NCI-H460 (cell line): ENCODE measurements at places on chromosomes 12 and 14.

DNA sequence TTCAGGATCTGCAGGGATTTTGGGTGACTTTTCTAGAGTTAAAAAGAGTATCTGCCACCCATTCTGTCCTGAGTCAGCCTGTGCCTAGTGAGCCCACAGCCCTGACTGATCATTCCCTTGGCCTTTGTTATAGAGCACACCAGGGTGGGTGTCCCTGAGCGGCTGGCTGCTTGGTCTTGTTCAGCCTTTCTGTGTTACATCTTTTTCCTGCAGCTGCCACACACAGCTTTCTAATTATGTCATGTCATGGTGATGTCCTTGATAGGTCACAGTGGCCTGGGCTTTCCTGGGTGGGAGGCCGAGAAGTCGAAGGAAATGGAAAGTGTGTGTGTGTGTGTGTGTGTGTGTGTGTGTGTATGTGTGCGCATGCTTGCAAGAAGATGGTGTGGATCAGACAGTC, 293.2 kb upstream of the CRY1 start:
- no peak for DNase-seq

- peak; percentile 56 for DNase-seq
Observed at GRCh38 chr12:43882578-43883178, 46.8 kb downstream of the TMEM117 start.

GRCh38 chr14:27995691-27996090, 770.9 kb upstream of the FOXG1 start:
- no peak for DNase-seq

DNA sequence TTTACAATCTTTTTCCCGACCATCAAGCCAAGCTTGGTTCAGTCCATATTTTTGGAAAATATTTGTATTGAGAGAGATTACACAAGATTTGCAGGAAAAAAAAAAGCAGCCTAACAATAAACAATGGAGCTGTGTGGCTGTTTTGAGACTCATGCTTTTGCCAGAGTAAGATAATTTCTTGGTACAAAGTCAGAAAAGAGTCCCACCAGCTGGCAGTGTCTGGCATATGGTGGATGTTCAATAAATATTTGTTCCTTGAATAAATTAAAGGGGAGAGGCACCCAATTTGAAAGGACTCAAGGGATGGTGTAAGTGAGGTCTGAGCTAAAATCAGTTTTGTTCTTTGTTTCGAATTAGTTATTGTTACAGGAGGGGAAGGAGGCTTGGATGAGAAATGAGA, 78.1 kb upstream of the RPH3A start:
- DNase-seq, result no peak

- DNase-seq, result no peak
Observed at GRCh38 chr12:132246997-132247717, 82.2 kb downstream of the GALNT9 start.

DNA sequence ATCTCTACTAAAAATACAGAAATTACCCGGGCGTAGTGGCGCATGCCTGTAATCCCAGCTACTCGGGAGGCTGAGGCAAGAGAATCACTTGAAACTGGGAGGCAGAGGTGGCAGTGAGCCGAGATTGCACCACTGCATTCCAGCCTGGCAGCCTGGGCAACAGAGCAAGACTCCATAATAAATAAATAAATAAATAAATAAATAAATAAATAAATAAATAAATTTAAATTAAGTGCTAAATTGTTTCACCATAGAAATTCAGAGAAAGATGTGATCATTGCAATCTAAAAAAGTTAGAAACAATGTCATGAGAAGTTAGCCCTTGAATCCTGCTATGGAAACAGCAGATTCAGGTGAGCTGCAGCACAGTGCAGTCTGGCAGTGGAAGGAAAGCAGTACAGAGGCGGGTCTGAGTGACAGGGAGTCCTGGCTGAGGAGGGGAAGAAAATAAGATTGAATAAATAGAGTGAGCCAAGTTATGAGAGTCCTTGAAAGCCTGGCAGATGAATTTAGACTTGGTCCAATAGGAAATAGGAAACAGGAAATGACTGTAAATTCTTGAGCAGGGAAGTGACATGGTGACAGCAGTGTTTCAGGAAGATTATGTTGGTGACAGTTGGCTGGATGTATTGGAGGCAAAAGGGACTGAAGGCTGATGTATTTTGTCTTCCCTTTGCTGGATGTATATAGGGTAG, 241.5 kb downstream of the GXYLT1 start:
- DNase-seq, result no peak

DNA sequence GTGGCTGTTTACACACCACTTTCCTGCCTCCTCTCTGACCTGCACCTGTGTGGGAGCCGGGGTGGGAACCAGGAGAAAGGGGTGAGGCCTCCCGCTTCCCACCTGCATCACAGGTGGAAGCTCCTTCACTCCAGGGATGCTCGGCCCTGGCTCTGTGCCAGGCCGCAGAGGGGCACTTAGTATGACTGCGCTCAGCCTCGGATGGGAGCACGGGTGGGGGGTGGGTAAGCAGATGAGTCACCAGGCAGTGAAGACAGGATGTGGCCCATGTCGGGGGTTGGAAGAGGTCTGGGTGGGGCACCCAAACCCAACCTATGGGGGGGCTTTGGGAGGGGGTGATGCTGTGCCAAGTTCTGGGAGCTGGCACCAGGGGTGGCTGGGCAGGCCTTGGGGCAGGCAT, 7.4 kb upstream of the CYP46A1 start:
- DNase-seq, result no peak

DNA sequence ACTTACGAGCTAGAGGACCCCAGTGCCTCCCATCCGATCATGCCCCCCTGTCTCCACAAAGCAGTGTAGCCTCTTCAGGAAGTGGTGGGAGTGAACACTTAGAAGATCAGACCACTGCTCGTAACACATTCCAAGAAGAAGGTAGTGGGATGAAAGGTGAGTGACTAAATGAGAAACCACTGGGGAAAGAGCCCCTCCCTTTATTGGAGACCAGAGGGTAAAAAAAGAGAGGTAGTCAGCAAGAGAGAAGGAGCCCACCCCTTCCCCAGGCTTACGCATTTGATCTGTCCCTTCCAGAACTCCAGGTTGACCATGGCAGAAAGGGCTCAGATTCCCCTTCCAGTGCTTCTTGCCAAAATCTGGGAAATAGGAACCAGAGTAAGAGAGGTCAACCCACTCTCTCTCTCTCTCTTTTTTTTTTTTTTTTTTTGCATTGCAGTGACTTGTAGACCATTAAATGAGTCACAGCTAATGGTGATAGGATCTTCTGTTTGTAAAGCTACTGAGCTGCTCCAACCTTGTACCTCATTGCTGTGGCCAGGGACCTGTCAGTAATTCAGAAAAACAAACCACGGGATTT, 165.4 kb downstream of the GCH1 start:
- no peak for DNase-seq

GRCh38 chr14:105398726-105399465, 558 bp downstream of the TEX22 start:
- DNase-seq, result no peak

- no peak for DNase-seq
Observed at GRCh38 chr14:99338313-99338712, 66.3 kb upstream of the BCL11B start.

GRCh38 chr12:104180374-104180773, 35.2 kb upstream of the TXNRD1 start:
- no peak for DNase-seq

- DNase-seq, result no peak
Observed at GRCh38 chr14:105069871-105070759, 4.9 kb upstream of the GPR132 start.

GRCh38 chr14:85437148-85437547, 92.8 kb upstream of the FLRT2 start:
- no peak for DNase-seq

GRCh38 chr14:56422703-56423213, 156.8 kb upstream of the TMEM260 start:
- peak; percentile 50 for DNase-seq

DNA sequence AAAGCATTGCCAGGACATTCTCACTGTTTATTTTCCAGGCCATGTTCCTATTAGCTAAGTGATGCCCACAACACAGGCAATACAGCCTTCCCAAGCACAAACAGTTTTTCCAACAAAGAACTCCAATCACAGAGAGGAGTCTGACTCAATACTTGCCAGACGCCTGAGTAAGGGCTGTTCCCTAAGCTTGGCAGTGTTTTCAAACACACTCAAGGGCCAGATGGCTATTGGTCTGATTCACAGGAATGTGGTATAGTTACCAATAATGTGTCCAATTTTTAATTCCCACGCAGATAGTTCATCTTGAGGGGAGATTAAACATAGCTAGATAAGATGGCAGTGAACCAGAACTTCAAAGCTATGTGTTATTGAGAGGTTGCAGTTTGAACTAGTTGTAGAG, 381.0 kb downstream of the SNAPC1 start:
- no peak for DNase-seq

GRCh38 chr12:43292699-43293098, 259.3 kb downstream of the ADAMTS20 start:
- DNase-seq, result no peak

DNA sequence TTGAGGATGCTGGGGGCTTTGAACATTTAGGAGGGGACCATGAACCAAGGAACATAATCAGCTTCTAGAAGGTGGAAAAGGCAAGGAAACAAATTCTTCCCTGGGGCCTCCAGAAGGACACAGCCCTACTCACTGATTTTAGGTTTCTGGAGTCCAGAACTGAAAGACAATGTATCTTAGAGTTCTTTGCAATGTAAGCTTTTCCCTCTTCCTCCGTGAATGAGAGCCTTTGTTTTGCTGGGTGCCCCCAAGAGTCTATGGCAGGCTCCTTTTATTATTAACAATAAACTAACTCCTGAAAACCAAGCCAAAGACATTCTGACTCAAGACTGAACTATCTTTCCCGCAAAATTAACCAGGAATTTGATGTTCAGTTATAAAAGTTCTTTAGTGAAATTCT, 204.1 kb downstream of the STXBP6 start:
- DNase-seq, result no peak

- no peak for DNase-seq
Observed at GRCh38 chr14:100105357-100106169, 40.3 kb downstream of the EVL start.

- no peak for DNase-seq
Observed at GRCh38 chr12:96711364-96711763, 195.7 kb upstream of the NEDD1 start.

GRCh38 chr14:103547455-103547940, 15.0 kb downstream of the BAG5 start:
- no peak for DNase-seq

DNA sequence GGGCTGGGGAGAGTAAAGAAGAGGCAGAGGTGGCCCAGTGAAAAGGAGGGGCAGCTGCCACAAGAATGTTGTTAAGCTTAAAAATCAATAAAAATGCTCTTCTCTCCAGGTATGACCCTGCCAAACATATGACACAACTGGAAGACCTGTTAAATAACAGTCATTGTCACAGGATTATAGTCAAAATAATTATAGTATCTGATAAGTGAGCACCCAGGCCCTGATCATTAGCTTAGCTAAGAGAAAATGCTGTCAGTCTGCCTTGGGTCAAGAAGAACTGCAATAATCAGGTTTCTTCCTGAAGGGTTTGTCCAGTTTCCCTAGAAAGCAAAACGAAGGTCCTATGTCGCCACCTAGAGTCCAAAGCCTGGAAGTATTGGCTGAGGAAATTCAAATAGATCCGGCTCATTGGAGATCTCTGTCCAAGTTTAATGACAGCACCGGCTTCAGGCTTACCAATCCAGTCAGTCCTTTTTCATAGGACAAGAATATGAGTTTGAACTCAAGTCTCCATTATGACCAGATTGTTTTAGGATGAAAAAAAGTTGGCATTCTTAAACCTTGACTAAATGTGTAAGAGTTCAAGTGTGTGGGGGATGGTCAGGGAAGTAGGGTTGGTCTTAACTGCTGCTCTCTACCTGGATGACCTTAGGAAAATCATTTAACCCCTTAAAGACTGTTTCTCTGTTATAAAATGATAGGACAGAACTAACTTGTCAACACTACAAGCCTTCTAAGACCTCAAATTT, 22.5 kb upstream of the NKX2-8 start:
- peak; percentile 87 for DNase-seq

- DNase-seq, result no peak
Observed at GRCh38 chr14:52020866-52021717, 31.7 kb downstream of the RTRAF start.

DNA sequence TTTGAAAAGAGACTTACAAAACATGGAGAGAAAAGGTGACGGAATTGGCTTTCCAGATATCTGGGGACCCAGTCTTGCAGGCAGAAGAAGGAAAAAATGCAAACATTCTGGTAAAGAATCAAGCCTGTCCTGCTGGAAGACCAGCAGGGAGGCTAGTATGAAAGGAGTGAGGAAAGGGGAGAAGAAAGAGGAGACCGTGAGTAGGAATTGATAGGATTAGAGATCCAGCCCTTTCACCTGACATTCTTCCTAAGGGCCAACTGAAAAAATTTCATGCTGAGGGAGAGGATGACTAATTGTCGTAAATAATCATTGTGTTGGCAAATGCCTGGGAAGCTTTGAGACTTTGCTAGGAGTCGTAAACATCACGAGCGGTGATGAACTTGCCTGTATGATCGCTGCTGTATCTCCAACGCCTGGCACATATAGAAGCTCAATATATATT, 12.1 kb downstream of the BHLHE41 start:
- no peak for DNase-seq

DNA sequence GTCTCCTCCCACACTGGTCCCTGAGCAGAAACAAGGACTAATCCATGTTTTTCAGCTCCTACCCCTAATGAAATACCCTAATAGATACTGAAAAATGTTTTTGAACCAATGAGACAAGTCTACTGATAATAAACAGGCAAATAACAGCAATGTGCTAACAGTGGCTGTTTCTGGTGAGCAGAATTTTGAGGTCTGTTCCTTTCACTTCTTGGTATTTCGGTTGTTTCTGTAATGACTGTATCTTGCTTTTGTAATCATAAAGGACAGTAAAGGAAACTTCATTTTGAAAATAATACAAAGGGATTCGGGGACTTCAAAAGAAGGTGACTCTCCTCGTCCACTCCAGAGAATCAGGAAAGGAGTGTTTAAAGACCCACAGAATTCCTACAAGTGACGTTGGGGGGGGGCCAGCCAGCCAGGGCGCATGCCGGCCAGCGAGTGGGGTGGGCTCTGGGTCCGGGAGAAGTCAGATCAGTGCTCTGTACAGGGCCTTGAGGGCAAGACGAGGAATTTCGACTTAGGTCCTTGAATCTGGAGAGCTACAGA, 1.1 kb upstream of the CD9 start:
- DNase-seq, result no peak

GRCh38 chr14:48323665-48324064, 648.3 kb upstream of the MDGA2 start:
- DNase-seq, result no peak

GRCh38 chr14:88815980-88816379, 8.5 kb upstream of the TTC8 start:
- no peak for DNase-seq
